NCI-H2081 (cell line): ENCODE measurements at places on chromosomes 16 and 17.

- DNase-seq = no peak
Measured at GRCh38 chr16:69087161-69087581, 18.3 kb upstream of the HAS3 start.

- DNase-seq = no peak
Measured at GRCh38 chr16:50457423-50457822, 88.6 kb upstream of the BRD7 start.

- no peak for DNase-seq
Measured at GRCh38 chr17:75124819-75125162, 6.8 kb downstream of the NT5C start.

GRCh38 chr17:61235001-61235826 is 164.4 kb upstream of the TBX2 start:
- no peak for DNase-seq

DNA sequence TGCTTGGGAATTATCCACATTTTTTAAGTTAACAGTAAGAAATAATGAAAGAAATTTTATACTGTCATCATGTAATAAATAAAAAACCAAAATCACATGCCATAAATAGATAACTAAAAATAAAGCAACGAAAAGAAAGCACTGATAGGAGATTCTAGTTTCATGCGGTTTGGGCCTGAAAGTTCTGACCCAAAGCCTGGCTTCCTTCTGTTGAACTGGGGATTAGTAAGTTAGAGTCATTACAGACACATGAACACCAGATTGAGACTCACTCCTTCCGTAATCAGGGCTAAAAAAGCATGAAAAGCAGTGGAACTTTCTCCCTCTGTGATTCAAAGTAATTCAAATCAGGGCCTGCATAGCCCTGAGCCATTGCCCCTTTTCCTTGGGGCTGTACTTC is 13.2 kb upstream of the SLC6A2 start:
- DNase-seq = no peak

DNA sequence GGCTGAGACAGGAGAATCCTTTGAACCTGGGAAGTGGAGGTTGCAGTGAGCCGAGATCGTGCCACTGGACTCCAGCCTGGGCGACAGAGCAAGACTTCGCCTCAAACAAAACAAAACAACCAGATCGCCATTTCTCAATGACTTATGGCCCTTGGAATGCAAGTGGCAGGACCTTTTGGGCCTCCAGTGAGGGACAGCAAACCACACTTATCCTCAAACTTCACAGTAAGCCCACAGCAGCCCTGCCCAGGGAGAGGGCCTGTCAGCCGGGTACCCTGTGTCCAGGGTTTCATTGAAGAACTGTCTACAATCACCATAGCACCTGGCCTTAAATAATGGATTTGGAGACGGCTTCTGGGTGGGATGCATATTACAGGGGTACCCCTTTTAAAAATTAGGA is 11.7 kb downstream of the TRAF4 start:
- no peak for DNase-seq

DNA sequence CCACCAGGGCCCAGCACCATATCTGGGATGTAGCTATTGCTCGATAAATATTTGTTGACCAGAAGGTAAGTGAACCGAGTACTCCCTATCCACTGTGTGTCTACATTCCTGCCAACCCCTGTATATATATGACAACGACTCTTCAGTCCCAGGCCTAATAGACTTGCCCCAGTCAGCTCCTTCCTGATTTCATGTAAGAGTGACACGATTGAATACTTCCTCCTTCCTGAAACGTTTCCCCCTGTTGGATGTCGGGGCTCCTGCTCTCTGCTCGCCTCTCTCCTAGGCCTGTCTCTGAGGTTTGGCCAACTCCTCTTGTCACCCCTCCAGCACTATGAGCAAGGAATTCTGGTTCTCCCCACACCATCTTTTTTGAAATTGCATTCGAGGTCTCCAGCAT is 178.9 kb downstream of the PRKCA start:
- no peak for DNase-seq

GRCh38 chr17:5329784-5330557 is 47.9 kb downstream of the RABEP1 start:
- DNase-seq = no peak

DNA sequence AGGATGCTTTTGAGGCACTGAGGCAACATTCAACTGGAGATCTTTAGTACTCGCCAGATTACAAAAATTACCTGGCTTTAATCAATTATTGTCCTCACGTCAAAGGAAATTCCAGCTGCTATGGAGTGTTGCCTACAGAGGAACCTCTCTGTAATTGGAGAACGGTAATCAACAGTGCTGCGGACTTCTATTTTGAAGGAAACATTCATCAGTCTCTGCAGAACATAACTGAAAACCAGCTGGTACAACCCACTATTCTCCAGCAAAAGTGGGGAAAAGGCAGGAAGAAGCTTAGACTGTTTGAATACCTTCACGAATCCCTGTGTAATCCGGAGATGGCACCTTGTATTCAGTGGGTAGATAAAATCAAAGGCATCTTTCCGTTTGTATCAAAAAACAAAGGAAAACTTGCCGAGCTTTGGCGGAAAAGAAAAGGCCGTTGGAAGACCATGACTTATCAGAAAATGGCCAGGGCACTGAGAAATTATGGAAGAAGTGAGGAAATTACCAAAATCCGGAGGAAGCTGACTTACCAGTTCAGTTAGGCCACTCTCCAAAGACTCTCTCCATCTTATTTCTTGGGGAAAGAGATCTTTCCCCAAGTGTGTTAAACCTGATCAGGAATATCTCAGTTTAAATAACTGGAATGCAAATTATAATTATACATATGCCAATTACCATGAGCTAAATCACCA is 3.0 kb downstream of the SLC35G3 start:
- DNase-seq = no peak

- DNase-seq = peak; percentile 12
Measured at GRCh38 chr16:1125471-1125870, 27.4 kb upstream of the CACNA1H start.

GRCh38 chr16:66899945-66900710 is 18.6 kb downstream of the CDH16 start:
- DNase-seq = no peak

DNA sequence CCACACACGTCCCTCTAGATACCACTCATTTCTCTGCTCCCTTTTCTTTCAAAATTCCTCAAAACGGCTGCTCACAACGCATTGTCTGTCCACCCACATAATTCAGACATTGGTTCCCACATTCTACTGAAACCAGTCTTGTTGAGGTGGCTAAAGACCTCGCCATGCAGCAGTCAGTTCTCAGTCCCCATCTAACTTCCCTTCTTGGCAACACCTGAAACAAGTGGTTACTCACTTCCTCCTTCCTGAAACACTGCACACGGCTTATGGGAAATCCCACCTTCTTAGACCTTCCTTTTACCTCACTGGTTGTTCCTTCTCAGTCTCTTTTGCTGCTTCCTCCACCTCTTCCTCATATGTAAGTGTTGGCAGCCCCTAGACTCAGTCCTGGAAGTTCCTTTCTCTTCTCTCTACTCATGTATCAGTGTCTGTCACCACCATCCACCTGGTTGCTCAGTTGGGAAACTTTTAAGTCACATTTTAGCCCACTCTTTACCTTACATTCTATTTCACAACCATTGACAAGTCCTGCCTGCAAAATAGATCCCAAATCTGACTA is 277.1 kb downstream of the CEP112 start:
- no peak for DNase-seq

- no peak for DNase-seq
Measured at GRCh38 chr17:39100530-39100929, 50.9 kb downstream of the PLXDC1 start.

DNA sequence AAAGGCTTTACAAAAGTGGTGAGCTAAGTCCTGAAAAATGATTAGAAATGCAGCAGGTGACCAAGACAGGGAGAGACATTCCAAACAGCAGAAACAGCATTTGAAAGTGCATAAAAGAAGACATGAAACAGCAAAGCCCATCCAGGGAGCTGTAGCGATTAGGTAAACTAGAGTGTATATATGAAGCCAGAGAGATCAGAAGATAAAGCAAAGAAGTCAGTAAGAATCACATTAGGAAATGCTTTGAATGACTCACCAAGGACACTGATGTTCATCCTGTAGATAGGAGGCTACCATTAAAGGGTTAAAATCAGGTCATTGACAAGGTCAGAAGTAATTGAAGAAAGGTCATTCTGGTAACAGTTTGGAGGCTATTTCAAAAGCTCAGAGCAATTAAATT is 27.6 kb upstream of the VAT1L start:
- no peak for DNase-seq

- no peak for DNase-seq
Measured at GRCh38 chr16:47694543-47694942, 233.4 kb downstream of the PHKB start.

GRCh38 chr16:27177031-27177774 is 26.1 kb upstream of the KDM8 start:
- DNase-seq = no peak

DNA sequence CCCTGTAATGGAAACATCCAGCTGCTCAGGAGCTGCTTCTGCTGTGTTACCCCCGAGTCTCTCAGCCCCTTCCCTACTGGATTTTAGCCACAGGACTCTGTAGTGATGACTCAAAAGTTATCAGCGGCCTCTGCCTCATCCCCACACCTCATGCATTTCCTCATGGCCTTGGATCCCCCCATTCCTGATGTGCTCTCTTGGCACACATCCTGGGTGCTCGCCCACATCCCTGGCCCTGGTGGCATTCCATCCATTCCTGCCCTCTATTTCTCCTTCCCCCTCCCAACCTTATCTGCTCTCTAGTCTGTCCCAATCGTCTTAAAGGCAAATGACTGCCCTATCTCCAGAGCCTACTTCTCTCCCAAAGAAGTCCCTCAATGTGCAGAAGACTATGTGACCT is 24.6 kb downstream of the MARF1 start:
- DNase-seq = no peak

DNA sequence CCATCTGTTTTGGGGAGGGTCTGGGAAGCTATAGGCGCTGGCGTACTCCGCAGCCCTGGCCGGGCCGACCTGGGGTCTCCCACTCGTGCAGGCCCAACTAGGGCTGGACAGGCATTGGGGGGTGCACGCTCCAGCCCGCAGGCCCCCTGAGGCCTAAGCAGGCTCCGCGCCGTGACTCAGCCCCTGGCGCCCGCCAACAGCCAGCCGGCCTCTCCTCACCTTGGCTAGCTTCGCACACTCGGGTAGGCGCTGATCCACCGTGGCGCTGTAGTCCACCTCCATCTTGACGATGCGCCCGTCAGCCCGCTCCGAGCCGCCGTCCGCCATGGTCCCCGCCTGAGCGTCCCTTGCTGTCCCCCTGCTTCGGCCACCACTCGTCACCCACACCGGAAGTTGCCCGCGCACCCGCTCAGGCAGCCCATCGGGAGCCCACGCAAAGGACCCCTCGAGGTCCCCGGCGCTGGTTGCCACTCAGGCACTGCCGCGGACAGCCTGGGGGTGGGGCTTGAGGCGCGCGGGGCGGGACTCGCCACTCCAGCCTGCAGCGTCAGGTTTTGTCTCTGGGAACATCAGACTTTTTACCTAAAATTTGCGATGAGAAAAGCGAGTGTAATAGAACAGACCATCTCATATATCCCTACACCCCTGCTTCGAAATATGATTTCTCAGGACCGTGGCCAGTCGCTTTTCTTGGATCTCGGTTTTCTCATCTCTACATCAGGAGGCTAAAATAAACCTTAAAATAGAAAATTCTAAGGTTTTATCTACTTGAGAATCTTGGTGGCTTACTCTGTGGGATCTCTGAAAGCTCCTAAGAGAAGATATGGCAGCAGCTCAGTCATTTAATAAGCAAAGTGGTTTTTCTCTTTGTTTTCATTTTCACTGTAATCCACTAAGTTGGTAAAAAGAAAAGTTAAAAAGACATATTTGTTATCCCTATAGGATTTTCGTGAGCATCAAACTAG is at the start of gene PSMD12:
PSMD12 (minus strand) TSS at position 385 of the 965 bp plus-strand sequence; CDS start at position 327, 58 bp downstream.
- peak; percentile 95 for DNase-seq
